ENCODE measurements at places on chromosomes 1 and 21.

DNA sequence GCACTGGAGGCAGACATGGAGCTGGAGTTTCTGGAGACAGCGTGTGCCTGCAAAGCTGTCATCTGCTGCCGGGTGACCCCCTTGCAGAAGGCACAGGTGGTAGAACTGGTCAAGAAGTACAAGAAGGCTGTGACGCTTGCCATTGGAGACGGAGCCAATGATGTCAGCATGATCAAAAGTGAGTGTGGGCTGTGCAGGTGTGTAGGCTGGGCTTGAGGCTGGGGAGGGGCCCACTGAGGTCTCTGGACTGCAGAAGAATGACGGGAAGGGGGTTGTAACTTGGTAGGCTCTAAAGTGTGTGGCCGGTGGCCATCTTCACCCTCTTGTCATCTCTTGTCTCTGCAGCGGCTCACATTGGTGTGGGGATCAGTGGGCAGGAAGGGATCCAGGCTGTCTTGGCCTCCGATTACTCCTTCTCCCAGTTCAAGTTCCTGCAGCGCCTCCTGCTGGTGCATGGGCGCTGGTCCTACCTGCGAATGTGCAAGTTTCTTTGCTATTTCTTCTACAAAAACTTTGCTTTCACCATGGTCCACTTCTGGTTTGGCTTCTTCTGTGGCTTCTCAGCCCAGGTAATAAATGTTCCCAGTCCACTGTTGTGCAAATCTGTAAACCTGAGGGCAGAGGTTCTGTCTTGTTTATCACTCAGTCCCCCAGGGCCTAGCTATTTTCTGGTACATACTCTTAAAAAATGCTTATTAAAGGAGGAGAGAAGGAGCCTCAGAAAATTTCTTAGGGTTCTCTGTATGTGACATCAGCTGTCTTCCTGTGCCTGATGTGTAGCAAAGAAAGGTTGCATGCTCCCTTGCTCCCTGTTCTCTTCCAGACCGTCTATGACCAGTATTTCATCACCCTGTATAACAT is 19.9 kb downstream of the ATP8B2 start:
- DNase-seq, result peak; percentile 54

GRCh38 chr1:40310129-40310461 is 7.0 kb downstream of the COL9A2 start:
- DNase-seq, result no peak

- no peak for DNase-seq
These were observed 32.1 kb downstream of the FAM151A start for GRCh38 chr1:54591127-54591756.

DNA sequence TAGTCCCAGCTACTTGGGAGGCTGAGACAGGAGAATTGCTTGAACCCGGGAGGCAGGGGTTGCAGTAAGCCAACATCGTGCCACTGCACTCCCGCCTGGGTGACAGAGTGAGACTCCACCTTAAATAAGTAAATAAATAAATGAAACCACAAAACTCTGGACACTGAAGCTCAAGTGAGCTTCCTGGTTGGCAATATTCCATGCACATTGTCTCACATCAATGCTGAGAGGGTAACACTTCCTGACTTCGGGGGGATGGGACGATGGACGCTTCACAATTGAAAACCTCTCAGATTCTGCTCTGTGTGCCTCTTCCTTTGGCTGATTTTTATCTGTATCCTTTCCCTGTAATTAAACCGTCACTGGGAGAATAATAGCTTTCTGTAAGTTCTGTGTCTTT is 70.0 kb upstream of the ZNF644 start:
- no peak for DNase-seq

DNA sequence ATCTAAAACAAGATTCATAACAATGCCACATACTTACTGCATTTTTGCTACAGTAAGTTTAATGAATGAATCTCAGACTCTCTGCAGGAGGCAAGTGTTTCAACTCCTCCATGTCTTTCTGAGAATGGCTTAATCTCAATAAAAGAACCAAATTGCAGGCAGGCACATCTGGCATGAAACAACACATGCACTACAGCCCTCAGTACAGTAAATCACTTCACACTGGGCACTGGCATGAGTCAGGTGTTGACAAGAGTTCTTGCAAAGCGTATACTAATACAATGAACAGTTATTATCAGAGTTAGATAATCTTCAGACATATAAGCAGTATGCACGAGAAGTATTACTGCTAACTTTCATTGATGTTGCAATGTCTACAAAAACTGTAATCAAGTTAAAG is 1386.8 kb downstream of the MRPL39 start:
- DNase-seq, result no peak

- no peak for DNase-seq
These were observed 76.8 kb upstream of the AKT3 start for GRCh38 chr1:243926803-243927245.

DNA sequence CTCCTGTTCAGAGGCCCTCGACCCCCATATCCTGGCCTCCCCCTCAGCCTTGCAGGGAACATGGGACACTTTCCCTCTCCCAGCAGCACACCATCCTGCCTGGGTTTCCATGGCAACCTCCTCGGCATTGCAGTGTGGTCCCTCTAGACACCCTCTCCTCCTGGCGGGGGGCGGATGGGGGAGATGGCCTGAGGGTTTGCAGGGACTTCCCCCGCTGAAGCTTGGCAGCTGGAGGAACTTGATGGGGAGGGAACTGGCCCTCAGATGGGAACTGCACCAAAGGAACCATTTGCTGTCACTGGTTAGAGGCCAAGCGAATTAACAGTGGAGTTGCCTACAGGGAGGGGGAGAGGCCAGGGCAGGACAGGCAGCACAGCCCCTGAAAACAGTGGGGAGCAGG is 28.7 kb downstream of the RIMS3 start:
- no peak for DNase-seq

GRCh38 chr1:88175631-88176226 is 508.3 kb upstream of the PKN2 start:
- no peak for DNase-seq

DNA sequence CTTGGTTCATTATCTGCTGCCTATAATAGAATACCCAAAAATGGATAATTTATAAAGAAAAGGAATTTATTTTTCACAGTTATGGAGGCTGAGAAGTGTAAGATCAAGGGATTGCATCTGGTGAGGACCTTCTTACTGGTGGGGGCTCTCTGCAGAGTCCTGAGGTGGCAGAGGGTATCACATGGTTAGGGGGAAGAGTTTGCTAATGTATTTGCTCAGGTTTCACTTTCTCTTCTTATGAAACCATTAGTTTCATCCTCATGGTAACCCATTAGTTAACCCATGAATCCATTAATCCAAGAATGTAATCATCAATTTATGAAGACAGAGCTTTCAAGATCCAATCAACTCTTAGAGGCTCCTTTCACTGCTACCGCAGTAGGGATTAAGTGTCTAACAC is 120.6 kb downstream of the DNM3 start:
- DNase-seq, result no peak

DNA sequence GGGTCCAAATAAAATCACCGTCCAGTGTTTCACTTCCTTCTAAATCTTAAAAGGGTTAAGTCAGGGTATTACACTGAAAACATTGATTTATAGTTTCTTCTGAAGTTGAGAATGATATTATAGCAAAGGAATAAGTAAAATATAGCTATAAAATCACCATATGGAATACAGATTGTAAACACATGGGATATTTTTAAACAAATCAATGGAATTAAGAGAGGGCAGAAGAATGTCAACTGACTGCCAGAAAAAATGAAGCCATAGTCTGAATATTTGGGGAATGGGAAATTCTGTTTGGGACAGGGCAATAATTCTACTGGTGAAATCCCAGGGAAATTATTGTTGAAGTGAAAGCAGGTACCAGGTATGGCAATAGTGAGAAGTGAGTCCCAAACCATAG is 664.6 kb downstream of the NCAM2 start:
- DNase-seq, result no peak

GRCh38 chr1:230701895-230702768 is 11.8 kb downstream of the AGT start:
- DNase-seq, result no peak

- DNase-seq, result no peak
These were observed 154.6 kb downstream of the PLA2G4A start for GRCh38 chr1:186983327-186983726.

- DNase-seq, result no peak
These were observed 140.4 kb downstream of the COP1 start for GRCh38 chr1:176066709-176067108.

- DNase-seq, result peak; percentile 79
These were observed 568 bp upstream of the SKI start for GRCh38 chr1:2227346-2228156.

GRCh38 chr1:237386362-237387143 is 344.6 kb downstream of the RYR2 start:
- DNase-seq, result no peak

- no peak for DNase-seq
These were observed 488 bp upstream of the ADAMTS1 start for GRCh38 chr21:26845759-26846035.

GRCh38 chr21:36203603-36203889 is 46.9 kb downstream of the DOP1B start:
- peak; percentile 21 for DNase-seq

- no peak for DNase-seq
These were observed 41.9 kb downstream of the DDR2 start for GRCh38 chr1:162674034-162674608.

DNA sequence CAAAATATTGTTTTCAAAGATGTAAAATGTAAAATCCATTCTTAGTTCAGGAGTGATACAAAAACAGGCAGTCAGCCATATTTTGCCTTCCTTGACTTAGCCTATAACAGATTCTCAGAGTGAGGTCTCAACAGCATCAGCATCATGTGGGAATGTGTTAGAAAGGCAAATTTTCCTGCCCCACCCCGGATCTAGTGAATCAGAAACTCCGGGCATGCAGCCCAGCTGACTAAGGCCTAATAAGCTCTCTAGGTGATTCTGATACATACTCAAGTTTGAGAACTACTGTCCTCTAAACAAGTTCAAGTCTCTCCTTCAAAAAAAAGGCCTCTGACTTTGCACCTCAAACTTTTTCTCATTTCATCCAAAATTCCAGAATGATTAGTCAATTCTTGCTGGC is 46.9 kb upstream of the PRRC2C start:
- DNase-seq, result no peak

DNA sequence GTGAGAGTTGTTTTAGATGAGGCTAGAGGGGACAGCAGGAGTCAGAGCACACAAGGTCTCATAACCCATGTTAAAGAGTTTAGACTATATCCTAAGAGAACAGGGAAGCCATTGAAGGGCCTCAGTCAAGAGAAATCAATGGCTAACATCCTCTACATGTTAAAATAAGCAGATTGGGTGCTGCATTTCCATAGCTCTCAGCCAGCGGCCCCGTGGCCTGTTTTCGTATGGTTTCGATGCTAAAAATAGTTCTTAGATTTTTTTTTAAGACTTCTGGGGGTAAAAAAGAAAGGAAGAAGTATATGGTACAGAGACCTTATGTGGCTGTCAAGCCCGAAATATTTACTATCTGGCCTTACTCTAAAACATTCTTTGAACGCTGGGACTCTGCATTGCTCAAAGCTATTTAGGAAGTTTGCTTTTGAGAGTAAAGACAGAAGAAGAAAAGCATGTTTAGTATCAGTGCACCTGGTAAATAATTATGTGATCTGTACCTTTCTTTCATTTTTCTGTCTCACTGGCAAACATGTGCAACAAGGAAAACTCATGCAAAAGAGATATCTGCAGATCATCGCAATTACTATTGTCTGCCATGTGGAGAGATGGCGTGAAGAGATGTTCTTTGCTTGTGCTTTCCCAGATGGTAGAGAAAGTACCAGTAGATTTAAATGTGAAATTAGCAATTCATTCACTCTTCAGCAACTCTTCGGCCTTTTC is 8.4 kb downstream of the PDIK1L start:
- no peak for DNase-seq

- DNase-seq, result no peak
These were observed 31.3 kb downstream of the MAN1C1 start for GRCh38 chr1:25647863-25648262.

DNA sequence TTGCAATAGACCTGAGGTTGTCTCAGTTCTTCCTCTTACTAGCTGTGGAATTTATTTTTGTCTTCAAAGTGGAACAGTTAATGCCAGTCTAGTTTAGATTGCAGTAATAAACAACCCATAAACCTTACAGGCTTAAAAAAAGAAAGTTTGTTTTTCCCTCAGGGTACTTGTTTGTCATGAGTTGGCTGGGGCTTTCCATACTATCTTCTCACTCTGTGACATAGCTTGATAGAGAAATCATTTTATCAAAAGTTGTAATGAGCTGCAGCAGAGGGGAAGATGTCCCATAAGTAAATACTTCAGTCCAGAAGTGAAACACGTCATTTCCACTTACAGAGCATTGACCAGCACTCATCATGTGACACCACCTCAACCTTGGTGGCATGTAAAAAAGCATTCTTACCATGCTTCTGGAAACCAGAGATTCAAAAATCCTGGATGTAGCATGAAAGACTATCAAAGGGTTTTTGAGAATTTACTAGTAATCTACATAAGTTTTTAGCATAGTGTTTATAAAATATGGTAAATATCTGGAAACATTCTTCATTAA is 62.8 kb upstream of the COL11A1 start:
- DNase-seq, result no peak

GRCh38 chr21:30717105-30717504 is 1.5 kb downstream of the KRTAP21-3 start:
- no peak for DNase-seq

DNA sequence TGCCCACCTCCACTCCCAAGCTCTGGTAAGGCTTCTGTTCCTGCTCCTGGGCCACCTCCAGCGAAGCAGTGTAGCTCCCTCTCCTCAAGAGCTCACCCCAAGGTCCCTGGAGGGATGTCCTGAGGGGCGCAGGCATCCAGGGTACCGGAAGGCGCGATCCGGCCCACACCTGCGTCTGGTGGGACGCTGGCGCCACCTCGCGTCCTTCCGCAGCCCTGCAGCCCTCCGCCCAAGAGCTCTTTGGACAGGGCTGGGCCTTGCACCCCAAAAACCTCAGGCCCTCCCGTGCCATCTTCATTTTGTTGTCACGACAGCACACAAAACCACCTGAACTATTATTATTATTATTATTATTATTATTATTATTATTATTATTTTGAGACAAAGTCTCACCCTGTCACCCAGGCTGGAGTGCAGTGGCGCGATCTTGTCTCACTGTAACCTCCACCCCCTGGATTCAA is 49.2 kb upstream of the PAX7 start:
- DNase-seq, result peak; percentile 16

DNA sequence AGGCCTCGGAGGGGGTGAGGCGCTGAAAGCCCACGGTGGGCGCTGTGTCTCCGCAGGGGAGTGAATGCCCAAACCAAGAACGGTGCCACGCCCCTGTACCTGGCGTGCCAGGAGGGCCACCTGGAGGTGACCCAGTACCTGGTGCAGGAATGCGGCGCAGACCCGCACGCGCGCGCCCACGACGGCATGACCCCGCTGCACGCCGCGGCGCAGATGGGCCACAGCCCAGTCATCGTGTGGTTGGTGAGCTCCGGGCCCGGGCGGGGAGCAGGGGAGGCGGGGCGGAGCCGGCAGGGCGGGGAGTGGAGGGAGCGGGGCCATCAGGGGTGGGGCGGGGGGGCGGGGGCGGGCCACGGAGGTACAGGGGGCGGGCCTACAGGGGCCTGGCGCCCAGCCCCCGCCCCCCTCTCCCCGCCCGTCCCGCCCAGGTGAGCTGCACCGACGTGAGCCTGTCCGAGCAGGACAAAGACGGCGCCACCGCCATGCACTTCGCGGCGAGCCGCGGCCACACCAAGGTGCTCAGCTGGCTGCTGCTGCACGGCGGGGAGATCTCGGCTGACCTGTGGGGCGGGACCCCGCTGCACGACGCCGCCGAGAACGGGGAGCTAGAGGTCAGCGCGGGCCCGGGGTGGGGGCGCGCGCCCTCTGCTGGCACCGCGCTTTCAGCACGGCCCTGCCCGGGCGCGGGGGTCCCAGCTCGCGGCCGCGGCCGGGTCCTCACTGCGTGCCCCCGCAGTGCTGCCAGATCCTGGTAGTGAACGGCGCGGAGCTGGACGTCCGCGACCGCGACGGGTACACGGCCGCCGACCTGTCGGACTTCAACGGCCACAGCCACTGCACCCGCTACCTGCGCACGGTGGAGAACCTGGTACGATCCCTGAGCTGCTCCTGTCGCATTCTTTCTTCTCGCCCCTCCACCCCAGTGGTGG is 15.9 kb downstream of the ESPN start:
- no peak for DNase-seq

Data from stimulated activated CD8-positive, alpha-beta memory T cell treated with anti-CD3 and anti-CD28 coated beads, Interleukin-7, amount 100 ng/mL, for 24 hours (primary cell).